T-helper 2 cell (primary cell): ENCODE measurements at places on chromosomes 1 and 21.

DNA sequence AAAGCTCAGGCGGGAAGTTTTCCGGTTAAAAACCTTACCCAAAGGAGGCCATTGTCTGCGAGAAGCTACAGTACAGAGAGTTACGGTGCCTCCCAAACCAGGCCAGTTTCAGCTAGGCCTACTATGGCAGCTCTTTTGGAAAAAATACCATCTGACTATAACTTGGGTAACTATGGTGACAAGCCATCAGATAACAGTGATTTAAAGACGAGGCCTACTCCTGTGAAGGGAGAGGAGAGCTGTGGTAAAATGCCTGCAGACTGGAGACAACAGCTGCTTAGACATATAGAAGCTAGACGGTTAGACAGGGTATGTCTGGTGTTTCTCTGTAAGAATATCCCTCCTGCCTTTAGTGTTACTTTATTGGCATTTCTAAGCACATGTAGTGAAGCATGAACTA is 165.9 kb downstream of the LRRC40 start:
- DNase-seq = no peak

GRCh38 chr1:225652729-225653462 is at the start of gene ENAH:
Gene ENAH (minus strand): TSS chr1:225653123. CDS start chr1:225652690, 433 bp downstream.
- no peak for DNase-seq

- DNase-seq = no peak
These were observed 405.6 kb downstream of the NPHP4 start for GRCh38 chr1:5586629-5587028.

DNA sequence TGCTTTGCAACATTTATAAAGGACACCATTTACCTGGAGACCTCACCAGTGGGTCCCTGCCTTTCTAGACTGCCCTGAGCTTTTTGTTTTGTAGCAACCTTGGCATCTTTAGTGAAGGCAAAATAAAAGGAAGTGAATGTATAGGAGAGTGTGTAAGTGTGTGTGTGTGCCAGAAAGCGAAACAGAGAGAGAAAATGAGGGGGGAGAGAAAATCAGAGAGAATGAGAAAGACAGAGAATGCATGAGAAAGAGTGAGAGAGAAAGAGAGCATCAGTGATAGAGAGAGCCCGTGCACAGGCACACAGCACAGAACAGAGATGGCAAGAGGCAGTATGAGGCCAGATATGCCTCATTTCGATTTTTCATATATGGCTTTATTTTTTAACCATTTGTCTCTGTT is 57.5 kb downstream of the HSD3B1 start:
- DNase-seq = no peak

- no peak for DNase-seq
These were observed 481 bp upstream of the EXTL1 start for GRCh38 chr1:26020941-26021646.

DNA sequence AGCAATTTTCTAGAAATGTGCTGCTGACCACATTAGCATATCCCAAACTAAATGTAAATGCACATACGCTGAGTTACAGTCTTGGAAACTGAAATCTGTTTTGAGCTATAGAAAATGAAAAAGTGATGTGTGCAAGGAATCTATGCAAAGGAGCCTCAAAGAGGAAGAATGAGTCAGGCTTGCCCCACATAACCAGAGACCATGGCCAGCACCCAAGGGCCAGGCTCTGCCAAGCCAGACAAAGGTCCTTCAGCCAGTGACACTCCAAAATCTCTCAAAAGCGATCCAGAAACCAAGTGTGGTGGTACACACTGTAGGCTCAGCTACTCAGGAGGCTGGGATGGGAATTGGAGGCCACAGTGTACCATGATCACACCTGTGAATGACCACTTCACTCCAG is 195.2 kb downstream of the TOMM20 start:
- DNase-seq = no peak

- no peak for DNase-seq
These were observed 3.7 kb downstream of the OLFM3 start for GRCh38 chr1:101992821-101993575.

DNA sequence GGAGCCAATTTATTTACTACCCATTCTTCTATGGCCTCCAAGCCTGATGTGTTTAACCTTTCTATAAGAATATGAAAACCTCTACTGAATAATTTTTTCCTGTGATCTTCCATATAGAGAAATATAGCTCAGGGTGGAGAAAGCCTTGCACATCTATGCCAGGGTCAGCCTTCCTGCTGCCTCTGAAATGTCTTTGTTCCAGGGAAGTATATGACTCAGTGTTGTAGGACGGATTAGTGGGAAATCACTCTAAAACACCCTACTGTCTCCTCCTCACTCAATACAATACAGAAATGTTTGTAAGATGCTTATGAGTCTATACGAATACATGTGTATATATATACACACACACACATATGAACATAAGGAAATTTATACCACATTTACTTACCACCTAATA is 1044.9 kb downstream of the BRINP3 start:
- DNase-seq = no peak

DNA sequence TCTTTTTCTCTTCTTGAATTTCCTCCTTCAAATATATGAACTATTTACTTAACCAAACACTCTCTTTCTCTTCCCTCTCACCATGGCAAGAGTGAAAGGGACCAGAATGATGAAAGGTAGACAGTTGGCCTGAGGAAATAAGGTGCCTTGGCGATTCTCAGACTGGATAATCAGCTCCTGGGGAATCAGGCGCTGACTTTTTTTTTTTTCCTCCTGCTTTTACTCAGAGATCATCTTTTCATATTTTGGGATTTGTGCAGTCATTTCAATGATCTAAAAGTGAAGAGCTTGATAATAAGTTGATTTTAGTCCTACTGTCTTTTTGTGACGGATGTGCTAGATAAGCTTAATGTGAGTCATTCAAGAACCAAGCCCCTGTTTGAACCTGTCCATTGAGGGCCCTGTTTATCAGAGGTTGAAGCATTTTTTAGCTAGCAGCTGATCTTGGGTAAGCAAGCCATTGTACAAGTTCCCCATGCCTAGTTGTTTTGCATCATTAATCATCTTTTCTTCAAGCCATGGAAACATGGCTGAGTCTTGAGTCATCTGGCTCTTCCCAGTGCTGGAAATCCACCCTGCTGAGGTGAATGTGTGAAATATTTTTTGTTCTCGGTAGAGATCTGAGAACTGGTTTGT is 40.8 kb downstream of the ITSN1 start:
- DNase-seq = no peak

DNA sequence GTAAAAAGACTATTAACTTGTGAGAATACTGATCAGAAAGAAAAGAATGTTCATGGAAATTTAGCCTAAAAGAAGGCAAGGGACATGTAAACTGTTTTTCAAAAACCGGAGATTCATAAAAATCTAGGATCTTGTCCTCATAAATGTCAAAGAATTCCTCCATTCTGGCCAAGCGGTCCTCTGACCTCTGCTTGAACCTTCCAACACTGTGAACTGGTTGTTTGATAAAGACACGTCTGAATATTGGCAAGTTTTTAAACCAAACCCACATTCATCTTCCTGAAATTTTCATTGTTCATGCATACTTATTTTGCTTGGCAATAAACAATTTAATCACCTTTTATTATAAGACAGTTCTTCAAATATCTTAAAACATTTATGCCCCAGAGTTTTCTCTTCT is 19.8 kb downstream of the ASPM start:
- no peak for DNase-seq

DNA sequence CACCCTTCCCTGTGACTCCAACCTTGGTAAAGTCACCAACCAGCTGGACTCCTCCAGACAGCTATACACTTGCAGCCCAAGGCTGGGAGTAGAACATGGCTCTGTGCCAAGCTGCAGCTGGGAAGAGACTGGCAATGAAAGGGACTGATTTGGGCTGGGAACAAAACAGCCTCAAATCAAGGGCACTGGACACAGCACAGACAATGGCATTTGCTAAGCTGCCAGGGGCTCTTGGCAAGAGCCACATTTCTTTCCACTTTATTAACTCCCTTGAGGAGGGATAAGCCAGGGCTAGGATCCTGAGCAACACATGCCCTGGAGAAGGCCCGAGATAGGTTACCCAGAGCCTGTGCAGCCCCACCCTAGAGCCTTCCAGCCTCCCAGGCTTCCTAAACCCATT is 12.0 kb downstream of the SYT11 start:
- no peak for DNase-seq

DNA sequence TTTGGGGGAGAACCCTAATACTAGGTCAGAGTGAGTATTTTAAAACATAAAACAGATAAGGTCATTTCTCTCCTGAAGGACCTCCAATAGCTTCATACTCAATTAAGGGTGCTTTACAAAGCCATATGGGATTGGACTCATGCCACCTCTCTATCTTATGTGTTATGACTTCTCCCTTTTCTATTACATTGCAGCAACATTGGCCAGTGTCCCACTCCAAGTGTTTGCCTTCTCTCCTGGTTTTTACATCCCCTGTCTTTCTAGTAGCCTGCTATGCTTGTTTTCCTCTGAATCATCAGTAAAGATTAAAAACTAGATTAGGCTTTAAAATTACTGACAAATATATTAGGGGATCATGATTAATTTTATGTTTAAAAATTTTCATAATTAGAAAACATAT is 66.6 kb downstream of the SCMH1 start:
- DNase-seq = no peak

GRCh38 chr1:203120325-203121153 is 7.0 kb upstream of the ADORA1 start:
- no peak for DNase-seq

- no peak for DNase-seq
These were observed 33.2 kb downstream of the HSD3B2 start for GRCh38 chr1:119448127-119448511.

GRCh38 chr1:174800216-174800851 is 199.4 kb upstream of the CACYBP start:
- DNase-seq = no peak

DNA sequence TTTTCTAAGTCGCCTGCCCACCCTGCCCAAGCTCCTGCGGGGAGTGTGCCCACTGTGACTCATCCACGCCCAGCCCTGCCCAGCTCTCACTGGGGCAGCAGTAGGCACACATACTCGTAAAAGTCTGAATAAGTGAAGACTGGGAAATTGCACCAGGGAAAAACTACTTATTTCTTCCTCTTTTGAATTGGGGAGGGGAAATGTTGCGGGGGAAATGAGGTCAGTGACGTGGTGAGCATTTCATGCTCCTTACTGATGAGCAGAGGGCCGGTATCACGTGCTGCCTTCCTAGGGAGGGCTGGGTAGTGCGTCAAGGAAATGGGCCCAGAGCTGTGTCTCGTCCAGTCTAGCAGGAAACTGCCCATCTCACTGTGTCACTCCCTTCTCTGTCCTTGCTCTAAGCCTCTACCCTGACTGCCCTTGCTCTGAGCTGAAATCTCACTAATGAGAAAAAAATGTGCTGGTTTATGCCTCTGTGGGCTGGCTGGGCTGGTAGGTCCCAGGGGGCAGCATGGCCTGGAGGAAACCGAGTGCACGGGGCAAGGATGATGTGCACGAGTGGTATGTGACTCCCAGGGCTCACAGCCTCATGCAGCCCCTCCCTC is 13.5 kb upstream of the TNFRSF1B start:
- DNase-seq = no peak

- DNase-seq = no peak
These were observed 42.6 kb upstream of the SRRM1 start for GRCh38 chr1:24600551-24600950.

- no peak for DNase-seq
These were observed 177.7 kb upstream of the RAB4A start for GRCh38 chr1:229093238-229093540.

DNA sequence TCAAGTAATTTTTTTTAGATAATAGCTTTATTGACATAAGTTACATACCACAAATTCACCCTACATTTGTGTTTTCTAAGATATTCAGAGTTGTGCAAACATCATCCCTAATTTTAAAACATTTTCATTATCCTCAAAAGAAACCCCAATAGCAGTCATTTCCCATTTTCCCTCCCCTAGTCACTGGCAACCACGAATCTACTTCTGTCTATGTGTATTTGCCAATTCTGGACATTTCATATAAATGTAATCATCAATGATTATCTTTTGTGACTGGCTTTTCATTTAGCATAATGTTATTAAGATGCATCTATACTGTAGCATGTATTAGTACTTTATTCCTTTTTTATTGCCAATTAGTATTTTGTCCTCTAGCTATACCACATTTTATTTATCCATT is 88.8 kb upstream of the SLFNL1 start:
- DNase-seq = no peak

- no peak for DNase-seq
These were observed 25.8 kb downstream of the NDUFS5 start for GRCh38 chr1:39051956-39052355.

GRCh38 chr1:1577367-1578011 is 2.8 kb upstream of the SSU72 start:
- no peak for DNase-seq

- no peak for DNase-seq
These were observed 106.8 kb downstream of the LMO4 start for GRCh38 chr1:87435484-87435883.

DNA sequence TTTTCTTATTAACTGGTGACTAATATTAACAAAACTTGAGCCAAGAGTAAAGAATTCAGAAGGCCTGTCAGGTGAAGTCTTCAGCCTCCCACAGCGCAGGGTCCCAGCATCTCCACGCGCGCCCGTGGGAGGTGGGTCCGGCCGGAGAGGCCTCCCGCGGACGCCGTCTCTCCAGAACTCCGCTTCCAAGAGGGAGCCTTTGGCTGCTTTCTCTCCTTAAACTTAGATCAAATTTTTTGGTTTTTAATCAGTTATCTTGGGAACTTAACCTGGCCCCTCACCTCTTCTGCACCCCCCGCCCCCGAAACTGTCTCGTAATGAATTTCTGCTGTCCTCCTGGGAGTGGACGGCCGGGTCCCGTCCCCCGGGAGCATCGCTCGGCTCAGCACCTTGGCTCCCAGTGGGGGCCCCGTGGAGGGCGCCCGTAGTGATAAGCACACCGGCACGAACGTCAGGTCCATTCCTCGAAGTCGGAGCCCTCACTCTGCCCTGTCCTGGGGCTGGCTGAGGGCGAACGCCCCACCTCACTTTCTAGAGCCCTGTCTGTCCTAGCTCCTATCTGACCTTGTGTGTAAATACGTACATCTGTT is 29.5 kb upstream of the TRAPPC10 start:
- no peak for DNase-seq

DNA sequence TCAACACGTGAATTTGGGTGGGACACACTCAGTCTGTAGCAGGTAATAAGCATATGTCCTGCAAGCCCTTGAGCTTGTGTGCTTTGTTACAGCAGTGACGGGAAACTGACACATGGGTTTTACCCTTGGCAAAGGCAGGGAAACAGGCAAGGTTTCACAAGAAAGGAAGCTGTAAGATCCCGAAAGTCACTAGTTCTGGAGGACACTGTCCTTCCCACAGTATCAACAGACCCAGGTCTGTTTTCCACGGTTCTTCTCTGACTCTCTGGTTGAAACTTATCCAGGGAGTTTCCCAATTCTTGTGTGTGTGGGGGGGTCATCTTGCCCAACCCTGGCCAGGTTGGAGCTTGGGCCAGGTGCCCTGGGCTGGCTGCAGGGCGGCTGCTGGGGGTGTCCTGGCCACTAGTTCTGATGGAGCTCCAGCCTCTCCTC is 29.3 kb upstream of the ZBTB21 start:
- no peak for DNase-seq

DNA sequence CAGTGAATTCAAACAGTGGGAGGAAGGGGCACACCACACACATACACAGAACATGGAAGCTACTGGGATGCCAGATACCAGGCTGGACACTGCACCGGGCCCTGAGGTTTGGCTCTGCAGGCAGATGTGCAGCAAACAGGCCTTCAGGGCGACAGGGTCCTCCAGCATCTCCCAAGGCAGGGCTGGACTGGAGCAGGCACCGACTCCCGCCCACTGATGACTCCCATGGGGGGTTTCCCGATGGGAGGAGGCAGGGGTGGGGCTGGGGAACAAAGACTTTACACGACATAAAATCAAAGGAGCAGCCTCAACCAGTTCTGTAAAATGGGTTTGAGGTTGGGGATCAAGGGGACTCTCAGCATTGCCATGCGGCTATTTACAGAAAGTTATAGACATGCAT is 118.1 kb downstream of the SYT2 start:
- DNase-seq = no peak
